NCI-H1694 (cell line): ENCODE measurements at places on chromosomes 12 and 14.

DNA sequence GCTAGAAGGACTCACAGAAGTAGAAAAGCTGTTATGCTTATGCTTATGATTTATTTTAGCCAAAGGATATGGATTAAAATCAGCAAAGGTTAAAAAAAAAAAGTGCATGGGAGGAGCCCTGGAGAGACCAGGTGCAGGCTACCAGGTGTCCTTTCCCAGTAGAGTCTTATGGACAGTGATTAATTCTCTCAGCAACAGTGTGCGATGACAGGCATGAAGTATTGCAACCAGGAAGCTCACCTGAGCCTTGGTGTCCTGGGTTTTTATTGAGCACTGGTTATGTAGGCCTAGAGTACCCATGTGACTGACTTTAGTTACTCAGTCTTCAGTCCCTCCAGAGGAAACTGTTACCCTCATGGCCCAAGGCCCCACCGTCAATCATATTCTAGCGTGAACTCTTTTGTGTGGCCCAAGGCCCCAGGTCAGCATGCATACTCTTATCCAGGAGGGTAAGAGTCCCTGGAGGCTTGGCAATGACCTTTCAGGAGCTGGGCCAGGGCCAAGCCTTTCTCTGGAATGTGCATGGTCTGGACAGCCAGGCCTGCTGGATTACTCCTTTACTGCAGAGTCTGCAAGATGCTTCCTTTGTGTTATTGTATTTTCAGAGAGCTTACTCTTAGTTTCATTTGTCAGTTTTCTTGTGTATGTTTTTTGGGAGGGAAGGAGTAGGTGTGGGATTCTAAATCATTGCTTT is 69.6 kb upstream of the RD3L start:
- no peak for DNase-seq

DNA sequence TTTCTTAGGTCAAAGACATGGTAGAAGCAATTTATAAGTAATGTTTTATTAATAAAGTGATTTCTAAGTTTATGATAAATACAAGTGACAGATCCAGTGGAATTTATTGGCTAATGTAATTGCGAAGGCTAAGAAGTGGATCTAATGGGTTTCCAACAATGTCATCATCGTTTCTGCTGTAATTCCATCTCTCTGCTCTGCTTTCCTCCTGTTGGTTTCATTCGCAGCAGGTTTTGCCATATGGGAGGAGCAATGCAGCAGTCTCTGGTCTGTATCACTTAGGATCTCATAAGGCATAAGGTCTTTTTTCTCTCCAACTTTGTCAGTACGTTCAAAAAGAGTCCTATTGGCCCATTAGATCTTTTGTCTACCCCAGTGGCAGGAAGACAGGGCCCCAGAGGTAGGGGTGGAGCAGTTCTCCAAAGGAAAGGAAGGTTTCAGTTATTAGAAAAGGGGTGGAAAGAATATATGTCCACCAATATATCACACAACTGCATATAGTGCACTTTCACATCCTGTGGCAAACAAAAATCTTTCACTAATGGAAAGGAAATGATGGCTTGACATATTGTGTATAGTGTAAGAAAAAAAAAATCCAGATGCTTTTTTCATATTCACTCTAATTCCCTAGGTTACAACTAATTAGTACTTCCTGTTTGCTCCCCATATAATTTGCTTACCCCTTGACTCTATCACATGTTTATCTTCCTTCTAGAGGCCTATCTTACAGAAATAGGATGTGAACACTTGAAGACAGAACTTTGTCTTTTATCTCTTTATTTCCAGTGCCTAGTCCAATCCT is 451.3 kb downstream of the ZFP36L1 start:
- DNase-seq, result no peak

DNA sequence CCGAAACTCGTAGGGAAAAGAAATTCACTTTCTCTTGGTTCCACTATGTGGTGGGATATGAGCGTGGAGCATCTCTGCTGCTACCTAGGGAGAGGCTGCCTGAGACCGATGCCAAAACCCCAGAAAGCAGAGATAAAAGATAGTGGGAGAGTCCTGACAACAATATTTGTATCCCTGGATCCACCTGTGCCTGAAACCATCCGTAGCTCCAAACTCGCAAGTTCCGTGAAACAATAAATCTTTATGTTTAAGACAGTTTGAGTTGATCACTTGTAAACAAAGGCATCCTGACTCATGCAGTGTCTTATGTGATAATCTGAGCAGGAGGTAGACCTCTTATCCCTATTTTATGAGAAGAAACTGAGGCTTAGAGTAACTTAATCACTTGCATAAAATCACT is 2.9 kb downstream of the MAP1LC3B2 start:
- DNase-seq, result no peak

DNA sequence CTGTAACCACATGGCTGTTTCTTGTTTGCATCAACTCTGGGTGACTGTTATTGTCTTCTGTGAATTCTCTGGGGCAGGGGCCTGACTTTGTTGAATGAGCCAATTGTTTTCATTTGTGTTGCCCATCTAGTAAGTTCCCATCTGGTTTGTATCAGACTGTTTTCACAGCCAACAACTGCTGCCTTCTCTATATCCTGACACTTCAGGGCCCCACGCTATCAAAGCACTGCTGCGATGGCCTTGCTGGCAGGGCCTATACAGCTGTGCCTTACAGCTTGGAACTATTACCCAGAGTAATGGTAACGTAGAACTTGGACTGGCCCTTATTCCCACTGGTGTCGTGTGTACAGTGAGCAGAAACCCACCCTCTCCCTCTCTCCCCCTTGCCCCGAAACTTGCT is 104.3 kb upstream of the DACT1 start:
- peak; percentile 14 for DNase-seq

GRCh38 chr12:18054925-18055619 is 34.9 kb downstream of the RERGL start:
- DNase-seq, result no peak

GRCh38 chr14:75456069-75456996 is 28.5 kb downstream of the JDP2 start:
- no peak for DNase-seq

- no peak for DNase-seq
Observed at GRCh38 chr12:56071648-56072047, 8.3 kb upstream of the ERBB3 start.

DNA sequence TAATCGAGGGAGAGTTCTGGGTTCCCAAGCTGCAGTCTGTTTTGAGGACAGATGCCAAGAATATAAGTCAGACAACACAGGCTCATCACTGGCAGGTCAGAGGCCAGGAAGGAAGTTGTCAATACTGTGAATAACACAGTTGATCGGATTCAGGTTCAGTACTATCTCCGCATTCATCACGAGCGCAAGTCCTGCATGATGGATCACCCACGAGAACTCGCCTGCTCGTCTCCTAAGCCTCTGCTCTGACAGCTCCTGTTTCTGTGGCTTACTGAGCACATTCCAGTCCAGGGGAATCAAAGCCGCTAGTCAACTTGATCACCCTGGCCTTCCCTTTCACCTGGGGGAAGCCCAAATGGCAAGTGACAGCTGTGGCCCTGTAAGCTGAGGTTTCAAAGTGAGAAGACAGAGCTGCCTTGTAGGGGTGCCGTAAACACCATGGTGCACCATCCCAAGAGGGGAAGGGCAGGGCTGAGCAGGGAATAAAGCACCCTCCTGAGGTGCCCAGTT is 60.1 kb upstream of the DICER1 start:
- DNase-seq, result no peak

DNA sequence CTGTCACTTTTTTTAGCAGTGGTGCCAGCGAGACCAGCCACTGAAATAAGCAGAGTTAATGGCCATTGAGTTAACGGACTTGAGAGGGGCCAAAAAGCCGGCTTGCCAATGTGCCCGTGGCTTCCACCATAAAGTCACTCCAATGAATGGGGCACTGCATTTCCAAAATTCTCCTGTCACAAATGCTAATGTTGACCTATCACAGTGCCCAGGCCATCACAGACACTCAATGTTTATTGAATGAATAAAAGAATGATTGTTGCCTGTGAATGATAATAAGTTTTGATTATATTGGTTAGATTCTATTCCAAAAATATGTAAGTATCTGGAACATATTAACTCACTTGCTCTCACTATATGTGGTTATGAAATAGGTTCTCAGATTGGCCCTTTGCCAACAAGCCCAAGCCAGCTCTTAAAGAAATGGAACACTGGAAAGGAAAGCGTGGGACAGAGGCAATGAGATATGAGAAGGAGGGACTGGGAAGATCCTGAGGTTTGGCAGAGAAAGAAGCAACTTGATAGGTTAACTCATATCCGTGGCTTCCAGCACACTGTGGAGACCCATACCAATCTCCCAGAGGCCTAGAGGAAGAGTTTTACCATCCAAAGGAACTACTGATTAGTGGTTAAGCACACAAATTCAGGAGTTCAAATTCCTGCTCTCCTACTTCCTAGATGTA is 108.7 kb downstream of the BTG1 start:
- no peak for DNase-seq

GRCh38 chr14:77407158-77407557 is 16.2 kb downstream of the NOXRED1 start:
- no peak for DNase-seq

- no peak for DNase-seq
Observed at GRCh38 chr14:50726372-50727107, 58.4 kb upstream of the SAV1 start.

DNA sequence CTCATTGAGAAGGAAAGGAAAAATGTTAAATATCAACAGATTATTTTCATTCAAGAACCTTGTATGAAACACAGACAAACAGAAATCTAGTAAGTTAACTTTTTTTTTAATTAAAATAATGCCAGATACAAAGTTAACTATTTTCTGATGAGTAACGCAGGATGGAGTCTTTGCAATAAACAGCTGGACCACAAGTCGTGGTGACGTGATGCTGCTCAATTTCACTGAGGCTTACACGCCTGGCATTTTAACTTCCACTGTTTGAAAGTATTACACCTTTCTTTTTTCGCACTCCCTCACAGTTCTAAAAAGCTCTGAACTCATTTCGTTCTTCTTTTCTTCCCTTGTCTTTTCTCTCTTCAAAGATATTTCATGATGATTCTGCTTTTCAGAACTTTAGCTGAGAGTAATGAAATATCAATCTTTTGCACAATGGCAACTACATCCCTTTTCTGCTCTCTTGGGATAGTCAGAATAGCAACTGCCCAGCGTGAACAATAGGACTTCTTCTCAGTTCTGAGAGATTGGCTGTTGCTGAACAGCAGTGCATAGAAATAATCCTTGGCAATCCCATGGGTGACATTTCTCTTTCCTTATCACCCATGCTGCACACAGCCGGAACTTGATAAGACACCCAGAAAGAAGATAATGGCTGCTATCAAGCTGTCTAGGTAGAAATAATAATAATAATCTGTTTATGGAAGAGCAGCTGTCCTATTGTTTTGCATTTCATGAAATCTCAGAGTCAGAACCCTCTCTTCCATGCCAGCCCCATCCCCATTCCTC is 160.5 kb downstream of the BTG1 start:
- DNase-seq, result no peak

- DNase-seq, result no peak
Observed at GRCh38 chr12:56317675-56318074, 1.9 kb upstream of the CNPY2 start.

DNA sequence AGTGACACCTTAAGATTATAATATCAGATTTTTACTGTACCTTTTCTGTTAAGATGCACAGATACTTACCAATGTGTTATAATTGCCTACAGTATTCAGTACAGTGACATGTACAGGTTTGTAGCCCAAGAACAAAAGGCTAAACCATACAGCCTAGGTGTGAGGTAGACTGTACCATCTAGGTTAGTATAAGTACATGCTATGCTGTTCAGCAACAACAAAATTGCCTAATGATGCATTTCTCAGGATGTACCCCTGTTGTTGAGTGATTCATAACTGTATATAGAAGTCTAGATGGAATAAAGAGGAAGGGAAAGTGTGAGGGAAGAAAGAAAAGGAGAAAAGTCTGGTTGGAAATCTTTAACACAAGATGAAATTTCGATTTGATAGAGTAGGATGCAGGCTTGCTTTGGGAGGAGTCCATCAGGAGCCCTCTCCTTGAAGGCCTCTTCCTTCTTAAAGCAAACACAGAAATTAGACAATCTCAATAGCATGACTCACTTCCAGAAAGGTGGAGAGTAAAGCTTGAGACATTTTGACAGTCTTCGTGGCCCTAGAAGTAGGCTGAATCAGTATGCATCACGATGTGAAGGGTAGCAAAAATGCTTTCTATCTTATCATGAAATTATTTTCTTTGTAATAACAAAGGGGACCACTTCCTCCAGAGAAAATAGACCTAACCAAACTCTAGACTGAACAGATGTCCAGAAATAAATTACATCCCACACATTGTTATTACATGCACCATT is 191.5 kb downstream of the SYT1 start:
- no peak for DNase-seq

GRCh38 chr12:116455540-116456329 is 103.4 kb upstream of the MAP1LC3B2 start:
- DNase-seq, result no peak

- no peak for DNase-seq
Observed at GRCh38 chr14:23530375-23531055, 21.1 kb downstream of the ZFHX2 start.

DNA sequence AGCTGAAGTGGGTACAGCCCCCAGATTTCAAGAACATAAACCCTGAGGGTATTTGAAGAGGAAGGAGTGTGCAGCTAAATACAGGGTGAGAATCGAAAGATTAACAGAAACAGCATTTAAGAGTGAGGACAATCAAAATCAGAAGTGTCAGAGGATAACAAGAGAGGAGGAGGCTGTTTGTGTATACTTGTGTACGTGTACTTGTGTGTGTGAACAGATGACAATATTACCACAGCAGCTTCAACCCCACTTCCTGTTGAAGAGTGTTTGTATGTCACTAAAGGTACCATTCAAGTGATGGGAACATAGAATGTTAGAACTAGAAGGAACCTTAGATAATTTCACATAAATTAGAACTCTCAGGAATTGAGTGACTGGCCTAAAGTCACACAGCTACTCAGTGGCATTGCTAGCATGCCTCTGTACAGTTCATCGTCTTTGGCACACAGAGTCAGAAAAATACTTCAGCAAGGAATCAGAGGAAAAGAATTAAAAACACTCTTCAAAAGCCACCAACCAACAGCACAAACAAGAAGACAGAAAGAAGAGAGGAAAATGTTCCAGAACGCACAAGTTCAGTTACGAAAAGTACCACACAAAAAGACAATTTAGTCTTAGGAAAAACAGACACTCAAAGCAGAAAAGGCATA is 164.3 kb upstream of the BCL2L14 start:
- DNase-seq, result no peak

DNA sequence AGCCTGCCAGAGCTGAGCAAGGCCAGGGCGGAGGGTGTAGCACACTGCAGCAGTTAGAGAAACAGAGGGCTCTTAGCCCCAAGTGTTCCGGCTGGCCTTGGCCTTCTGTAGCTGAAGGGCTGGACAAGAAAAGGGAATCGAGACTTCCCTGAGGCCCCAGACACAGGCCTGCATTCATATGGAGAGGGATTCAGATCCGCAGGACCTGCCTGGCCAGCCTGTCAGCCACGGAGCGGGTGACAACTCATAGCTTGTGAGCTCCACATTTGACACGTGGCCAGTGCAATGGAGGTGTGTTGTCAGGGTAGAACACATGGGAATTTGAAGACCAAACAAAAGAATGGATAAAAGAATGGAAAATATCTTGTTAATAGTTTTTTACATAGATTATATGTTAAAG is 182.2 kb upstream of the GSC start:
- no peak for DNase-seq
